Pons (tissue), 1 donor: ENCODE measurements at places on chromosomes 3 and 15.

DNA sequence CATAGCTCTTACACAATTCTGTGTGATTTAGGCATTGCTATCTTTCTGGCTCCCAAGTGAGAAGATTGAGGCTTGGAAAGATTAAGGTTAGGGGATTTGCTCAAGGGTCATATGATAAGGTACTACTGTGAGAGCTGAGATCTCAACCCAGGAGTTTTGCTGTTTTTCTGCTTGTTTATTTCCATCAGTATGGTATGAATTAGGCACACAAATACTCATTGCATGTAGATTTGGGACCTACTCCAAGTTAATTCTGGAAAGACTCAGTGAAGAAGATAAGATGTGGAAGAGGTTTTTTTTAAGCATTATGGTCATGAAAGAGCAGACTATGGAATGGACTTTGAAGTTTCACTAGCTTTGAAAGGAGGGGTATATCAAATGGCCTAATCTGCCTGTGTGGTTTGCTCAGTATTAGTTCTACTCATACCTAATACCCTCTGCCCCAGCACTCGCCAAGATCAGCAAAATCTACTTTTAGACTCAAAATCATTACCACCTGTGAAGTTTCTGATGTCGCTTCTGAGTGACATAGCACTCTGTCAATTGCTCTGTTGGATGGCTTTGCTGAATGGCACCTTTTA lies 12.5 kb downstream of the MBNL1 start:
- DNase-seq: no peak

- no peak for DNase-seq
Observed at GRCh38 chr3:59653405-59654122, 603.7 kb upstream of the CFAP20DC start.

GRCh38 chr3:187352581-187353575 lies 15.3 kb upstream of the RTP4 start:
- DNase-seq: no peak

GRCh38 chr3:47476330-47476626 lies 537 bp upstream of the SCAP start:
- DNase-seq: no peak

DNA sequence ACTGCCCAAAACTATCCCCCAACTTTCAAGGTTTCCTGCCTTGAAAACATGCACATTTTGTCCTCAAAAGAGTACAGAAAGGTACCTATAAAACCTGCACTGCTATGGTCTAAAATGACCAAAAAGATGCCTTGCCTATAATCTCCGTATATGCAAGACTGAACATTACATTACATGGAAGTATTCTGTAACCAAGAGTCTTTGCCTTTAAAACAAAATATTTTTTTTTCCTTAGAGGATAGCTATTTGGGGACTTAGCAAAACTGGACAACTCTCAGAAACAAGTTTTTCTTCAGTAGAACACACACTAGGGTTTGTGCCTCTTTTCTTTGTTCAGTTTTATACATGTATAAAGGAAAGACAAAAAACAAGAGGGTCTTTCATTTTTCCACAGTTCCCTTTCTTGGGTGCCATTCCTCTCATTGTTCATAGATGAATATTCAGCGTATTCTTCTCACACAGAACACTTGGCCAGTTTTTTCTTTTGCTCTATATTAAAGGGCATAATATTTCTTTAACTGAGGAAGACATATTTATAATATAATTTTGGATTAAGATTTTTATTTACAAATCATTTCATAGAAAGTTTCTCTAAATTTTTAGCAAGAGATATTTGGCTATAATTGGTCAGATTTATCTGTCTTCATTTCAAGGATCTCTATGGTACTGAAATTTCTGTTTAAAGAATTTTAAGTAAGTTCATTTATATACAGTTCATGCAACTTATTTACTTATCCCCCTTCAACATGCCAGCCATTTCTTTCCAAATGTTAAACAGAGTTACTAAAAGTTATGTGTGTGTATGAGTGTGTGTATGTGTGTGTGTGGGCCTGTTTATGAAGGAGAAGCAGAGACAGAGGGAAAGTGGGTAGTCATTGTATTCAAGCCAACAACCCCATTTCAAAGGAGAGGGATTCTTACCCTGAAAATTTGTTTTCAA lies 142.6 kb downstream of the ZBTB20 start:
- peak; percentile 76 for DNase-seq
